Stimulated activated CD4-positive, alpha-beta T cell treated with anti-CD3 and anti-CD28 coated beads, Interleukin-2, amount 100 ng/mL, for 24 hours (primary cell): ENCODE measurements at places on chromosomes 11 and 22.

DNA sequence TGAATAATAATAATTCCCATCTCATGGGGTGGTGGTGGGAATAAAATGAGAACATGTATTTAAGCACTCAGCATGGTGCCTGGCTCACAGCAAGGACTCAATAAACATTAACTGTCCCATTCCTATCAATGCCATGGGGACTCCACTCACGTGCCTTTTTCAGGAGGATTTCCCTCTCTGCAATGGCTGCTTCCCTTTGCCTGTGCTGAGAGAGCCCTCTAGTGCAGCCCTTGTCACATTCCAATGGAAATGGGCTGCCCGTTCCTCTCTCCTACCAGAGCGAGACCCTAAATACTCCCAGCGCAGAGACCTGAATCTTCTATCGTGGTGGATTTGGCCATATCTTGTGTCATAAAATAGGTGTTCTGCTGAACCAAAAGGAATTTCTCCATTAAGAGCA, 621.5 kb upstream of the B3GAT1 start:
- DNase-seq: no peak

GRCh38 chr11:134014511-134014910, 54.4 kb upstream of the JAM3 start:
- no peak for DNase-seq

GRCh38 chr11:11370255-11370961, 17.4 kb upstream of the CSNK2A3 start:
- no peak for DNase-seq

- no peak for DNase-seq
These were observed 55.2 kb upstream of the MPEG1 start for GRCh38 chr11:59267736-59268475.

- no peak for DNase-seq
These were observed 253.3 kb downstream of the BUD13 start for GRCh38 chr11:116519499-116519898.

DNA sequence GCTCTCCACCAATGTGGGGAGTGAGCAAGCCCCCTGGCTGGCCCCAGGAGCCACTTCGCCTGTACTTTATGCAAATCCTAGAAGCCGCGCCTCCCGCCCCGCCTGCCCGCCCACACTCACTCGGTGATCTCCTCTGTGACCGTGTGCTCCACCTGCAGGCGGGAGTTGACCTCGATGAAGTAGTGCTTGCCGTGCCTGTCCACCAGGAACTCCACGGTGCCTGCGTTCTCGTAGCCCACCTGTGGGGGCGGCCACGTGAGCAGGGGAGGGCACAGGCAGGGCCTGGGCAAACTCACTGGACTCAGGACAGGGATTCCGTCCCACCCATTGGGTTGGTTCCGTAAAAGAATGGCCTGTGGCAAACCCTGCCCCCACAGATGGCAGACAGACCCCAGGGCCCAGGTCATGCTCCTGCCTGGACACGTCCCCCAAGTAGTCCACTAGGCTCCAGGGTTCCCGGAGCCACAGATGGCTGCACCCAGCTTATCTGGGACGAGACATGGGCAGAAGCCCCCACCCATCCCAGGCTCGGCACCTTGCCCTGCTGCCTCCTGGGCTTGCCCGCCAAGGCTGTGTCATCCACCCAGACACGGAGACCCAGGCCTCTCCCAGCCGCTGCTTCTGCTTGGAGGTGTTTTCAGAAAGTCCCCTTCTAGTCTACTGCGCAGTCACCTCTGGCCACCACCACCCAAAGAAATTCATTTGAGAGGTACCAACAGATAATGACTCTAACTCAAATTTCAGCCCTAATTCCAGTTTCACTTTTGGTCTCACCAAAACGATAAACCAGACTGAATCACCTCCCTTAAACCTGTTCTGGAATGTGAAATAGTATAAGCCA, 12.1 kb downstream of the LRFN4 start:
- peak; percentile 85 for DNase-seq

DNA sequence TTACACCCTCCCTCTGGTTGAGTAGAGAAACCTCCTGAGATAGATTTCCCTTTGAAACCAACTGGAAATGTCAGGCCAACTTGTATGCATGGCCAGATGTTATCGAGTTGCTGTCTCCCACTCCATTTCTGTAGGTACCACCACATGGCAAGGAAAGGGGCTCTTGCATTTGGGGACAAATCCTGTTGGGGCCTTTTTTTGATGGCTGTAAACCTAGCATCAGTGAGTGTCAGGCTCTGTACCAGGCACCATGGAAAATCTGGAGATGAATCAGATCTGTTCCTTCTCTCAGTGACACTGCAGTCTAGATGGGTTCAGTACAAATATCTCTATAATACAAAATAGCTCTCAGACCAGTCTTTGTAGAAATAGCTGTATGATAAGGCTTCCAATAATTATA, 58.4 kb downstream of the TRAF6 start:
- DNase-seq: no peak

- DNase-seq: no peak
These were observed 1.4 kb upstream of the SYVN1 start for GRCh38 chr11:65135633-65136145.

DNA sequence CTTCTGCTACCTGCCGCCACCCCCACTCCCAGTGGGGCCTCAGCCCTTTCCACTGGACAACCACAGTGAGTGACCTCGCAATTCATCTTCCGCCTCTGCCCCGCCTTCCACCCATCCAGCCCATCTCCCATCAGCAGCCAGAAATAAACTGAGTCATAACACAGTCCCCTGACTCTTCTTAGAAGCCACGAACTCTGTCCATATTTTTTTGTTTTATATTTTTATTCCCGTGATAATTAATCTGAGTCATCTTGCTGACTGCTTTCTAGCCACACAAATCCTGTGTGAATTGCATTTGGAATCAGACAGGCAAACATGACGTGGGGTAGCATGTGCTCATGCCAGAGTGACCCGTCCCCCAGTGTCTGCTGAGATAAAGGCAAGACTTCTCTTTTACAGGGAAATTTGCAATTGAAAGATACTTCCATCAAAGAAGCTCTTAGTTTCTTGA, 7.0 kb downstream of the FADD start:
- no peak for DNase-seq

DNA sequence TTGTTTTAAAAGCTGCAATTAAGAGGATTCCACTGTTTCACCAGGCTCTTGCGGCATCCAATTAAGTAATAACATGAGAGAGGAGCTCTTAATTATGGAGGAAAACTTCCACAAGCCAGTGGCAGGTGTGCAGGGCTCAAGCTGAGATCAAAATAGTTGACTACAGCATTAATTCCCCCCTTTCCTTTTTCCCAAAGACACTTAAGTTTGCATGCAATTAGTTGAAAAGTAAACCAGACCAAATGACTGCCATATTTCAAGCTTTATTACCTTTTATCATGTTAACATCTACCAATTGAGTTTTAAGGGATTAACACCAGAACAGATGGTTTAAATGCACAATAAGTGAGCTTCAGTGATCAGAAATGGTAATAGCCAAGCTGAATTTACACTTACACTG, 32.1 kb downstream of the FAM168A start:
- no peak for DNase-seq

DNA sequence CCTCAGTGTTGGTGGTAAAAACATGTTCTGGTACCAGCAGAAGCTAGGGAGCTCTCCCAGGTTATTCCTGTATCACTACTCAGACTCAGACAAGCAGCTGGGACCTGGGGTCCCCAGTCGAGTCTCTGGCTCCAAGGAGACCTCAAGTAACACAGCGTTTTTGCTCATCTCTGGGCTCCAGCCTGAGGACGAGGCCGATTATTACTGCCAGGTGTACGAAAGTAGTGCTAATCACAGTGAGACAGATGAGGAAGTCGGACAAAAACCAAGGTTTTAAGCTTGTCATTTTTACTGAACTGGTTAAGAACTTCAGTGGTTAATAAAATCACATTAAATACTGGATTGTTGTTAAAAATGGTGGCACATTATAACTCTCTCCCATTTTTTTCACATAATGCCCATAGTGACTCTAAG, 42.6 kb upstream of the VPREB1 start:
- no peak for DNase-seq

GRCh38 chr11:71446942-71447688, 1.1 kb downstream of the DHCR7 start:
- DNase-seq: no peak

DNA sequence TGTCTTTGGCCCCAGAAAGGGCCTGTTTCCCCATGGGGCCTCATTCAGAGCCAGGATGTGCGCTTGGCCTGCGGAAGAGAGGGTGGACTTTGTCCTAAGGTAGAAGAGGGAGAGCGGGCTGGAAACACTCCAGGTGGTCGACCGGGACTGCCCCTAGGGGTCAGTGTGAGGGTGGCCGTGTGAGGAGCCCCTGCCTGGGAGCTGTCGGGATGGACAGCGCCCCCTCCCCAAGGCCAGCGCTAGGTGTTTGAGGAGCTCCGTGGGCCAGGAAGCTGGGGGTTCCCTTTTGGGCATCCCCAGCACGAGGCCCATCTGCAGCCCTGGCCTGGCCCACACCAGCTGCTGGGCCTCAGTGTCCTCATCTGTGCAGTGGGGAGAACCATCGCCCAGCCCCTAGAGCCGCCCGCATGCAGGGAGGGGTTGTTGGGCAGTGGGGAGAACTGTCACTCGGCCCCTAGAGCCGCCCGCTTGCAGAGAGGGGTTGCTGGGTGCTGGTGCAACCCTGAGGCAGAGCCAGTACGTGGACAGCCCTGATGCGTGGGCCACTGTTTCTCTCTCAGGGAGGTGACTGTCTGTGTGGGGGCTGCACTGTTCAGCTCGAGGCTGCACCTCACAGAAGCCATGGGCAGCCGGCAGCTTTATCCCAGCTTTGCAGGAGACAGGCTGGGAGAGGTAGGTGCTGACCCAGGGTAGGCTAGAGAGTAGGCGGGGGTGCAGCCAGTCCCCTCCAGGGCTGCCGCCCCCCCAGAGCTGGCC, 1319.9 kb downstream of the BRD1 start:
- no peak for DNase-seq

GRCh38 chr22:44385781-44386180, 73.0 kb upstream of the SHISAL1 start:
- no peak for DNase-seq

- DNase-seq: no peak
These were observed 406.3 kb downstream of the CADM1 start for GRCh38 chr11:115097796-115098408.

GRCh38 chr11:111213256-111213655, 32.3 kb upstream of the POU2AF2 start:
- DNase-seq: no peak

GRCh38 chr22:20852076-20852475, 6.5 kb downstream of the PI4KA start:
- no peak for DNase-seq

- no peak for DNase-seq
These were observed 351 bp upstream of the AKIP1 start for GRCh38 chr11:8910649-8911026.

DNA sequence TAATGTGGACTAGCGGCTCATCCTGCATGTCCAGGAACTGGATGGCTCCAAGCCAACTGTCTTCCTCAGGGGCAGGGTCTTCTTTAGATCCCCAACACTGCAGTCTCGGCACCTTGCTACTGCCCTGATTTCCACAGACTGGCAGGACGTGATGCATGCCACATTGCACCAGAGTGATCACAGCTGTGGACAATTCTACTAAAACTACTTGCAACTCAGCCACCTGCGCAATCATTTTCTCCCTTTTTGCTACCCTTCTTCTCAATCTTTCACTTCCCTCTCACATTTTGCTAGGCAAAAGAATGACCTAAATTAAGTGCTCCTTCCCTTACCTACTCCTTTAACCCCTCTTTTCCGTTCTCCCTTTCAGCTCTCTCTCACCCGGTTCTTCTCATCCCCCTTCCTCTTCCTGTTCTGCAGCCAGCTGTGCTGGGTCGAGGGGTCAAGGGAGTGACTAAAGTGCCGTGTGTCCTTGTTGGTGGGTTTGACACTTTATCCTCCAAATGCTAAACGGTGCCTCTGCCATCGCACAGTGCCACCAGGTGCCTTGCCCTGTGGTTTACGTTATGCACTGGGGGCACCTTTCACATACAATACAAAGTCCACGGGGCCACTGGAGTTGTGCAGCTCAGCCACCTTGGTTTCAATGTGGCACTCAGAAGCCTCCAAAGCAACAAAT, 11.5 kb upstream of the PEX26 start:
- no peak for DNase-seq
